ENCODE measurements at places on chromosomes 13 and 19.

DNA sequence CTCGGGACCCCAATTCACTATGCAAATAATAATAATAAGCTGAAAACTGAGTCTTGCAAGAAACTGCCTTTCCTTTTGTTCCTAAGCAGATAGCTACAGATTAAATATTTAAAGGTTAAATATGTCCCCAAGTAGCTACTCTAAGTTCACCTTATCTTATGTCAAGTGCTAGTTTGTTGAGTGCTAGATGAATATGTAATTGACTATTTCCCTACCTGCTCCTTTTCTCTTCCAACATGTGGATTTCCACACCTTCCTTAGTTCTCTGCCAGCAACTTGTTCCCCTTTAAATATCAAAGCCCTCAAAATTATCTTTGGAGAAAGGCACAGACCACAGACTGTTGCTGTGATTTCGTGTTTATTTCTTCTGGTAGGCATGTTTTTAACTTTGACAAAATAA lies 709.2 kb upstream of the SLITRK1 start:
- DNase-seq = no peak

DNA sequence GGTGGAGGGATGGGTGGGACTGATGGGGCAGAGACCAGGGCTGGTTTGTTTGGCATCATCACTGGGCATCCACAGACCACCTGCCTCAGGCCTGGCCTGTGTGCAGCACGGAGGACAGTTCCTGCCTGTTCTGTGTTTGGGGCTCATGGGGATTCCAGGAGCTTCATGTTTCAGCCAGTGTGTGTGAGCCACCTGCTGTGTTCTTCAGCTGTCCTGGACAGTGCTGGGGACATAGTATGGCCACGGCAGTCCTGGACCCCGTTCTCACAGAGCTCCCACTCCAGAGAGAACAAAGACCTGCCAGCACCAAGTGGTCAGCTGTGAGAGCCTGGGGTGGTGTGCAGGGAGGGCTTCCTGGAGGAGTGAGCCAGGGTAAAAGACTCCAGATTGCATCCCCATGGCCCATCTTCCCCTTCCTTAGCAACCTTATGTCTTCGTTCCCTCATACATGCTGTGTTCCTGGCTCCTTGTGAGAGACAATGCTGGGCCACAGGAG lies 2.0 kb upstream of the CCDC97 start:
- DNase-seq = no peak

GRCh38 chr19:41233748-41234240 lies 14.8 kb downstream of the AXL start:
- no peak for DNase-seq

DNA sequence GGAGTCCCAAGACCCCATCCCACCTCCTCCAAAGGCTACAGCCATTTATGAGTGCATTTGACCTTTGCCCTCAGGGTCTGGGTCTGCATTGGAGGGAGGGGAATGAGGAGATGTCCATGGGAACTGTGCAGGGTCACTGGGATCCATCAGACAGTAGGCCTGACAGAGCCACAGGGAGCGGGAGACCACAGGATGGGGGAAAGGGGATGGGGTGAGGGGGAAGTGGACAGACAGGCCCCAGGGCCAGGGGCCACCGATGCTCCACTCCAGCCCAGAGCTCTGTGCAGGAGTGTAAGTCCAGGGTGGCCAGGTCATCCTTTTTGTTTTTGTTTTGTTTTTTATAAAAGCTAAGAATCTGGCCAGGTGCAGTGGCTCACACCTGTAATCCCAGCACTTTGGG lies 82.5 kb downstream of the CHST8 start:
- no peak for DNase-seq

GRCh38 chr19:35373492-35373891 lies 2.6 kb downstream of the GPR42 start:
- no peak for DNase-seq

DNA sequence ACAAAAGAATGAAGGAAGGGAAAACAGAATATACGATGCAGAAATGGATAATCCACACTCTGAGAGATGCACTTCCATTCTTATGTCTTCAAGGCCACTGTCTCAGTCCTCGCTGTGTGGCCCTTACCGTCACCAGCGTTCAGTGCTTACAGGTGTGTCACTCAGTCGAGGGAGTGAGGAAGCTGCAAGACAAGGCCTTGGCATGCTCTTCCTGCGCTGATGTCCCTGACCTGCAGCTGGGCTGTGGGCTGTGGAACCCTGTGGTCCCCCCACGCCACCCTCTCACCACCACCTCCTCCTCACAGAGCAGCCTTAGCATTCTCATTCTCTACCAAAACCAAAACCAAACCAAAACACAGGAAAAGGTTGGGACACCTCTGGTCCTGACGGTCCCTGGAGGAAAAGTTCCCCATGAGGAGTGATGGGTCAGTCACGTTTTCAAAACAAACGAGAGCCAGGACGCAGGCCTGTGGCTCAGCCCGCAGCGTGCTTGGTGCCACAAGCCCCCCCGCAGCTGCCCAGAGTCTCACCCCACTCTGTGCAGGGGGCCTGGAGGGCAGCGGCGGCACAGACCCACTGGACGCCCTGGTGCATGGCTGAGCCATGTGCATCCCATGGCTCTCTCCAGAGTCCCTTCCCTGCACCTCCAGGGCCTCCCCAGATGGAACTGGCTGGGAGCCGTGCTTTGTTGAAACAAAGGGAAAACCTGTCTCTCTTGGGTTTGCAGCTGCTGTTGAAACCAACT lies 48.2 kb upstream of the GPR183 start:
- DNase-seq = no peak

DNA sequence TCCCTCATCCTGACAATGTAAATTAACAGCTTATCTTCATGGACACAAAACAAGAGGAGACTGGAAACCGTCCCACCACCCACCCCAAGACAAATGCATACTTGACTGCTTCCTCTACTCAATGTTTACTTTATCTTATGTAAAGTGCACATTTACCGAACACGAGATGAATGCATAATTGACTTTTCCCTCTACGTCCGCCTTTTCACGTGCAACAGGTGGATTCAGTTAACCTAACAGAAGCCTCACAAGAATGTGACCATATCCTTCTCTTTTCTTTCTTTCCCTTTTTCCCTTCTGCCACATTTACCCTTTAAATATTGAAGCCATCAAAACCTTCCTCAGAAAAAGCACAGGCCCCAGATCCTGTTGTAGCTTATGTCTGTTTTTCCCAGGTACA lies 468.0 kb downstream of the UQCRFS1 start:
- DNase-seq = no peak

DNA sequence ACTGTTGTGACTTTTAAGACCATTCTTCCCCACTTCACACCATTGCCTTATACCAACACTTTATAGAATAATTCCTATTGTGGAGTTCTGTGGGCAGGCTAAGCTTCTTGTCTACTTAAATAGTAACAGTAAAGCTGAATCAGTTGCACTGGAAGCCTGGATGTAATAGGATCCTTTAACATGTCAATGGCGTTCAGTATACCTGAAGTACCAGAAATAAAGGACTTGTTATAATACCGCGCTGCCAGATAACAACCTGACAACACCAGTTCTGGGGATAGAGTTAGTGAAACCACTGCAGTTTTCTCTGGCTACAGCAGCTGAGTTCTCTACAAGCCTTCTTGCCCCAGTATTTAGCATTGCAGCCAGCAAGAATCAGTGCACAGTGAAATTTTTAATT lies 52.0 kb upstream of the TNFRSF19 start:
- DNase-seq = no peak

DNA sequence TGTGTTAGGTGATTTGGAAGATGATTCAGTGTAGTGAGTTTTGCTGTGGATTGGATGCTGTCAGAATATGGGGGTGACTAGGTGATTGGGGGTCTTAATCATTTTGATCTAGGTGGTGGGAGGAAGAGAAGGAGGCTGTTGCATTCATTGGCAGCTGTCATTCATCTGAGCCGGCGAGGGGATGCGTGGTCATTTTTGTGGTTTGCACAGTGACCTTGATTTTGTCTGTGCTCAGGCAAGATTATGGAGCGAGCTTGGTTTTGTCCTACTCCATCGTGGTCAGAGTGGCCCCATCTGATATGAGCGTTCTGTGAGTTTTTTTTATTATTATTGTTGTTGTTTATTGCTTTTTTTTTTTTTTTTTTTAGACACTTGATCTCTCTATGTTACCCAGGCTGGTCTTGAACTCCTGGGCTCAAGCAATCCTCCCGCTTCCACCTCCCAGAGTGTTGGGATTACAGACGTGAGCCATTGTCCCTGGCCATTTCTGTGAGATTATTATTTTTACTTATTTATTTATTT lies 42.0 kb downstream of the SPTBN4 start:
- DNase-seq = no peak

- no peak for DNase-seq
Measured at GRCh38 chr19:1051791-1052190, 11.9 kb downstream of the ABCA7 start.

- no peak for DNase-seq
Measured at GRCh38 chr13:95289020-95289444, 12.2 kb downstream of the ABCC4 start.

DNA sequence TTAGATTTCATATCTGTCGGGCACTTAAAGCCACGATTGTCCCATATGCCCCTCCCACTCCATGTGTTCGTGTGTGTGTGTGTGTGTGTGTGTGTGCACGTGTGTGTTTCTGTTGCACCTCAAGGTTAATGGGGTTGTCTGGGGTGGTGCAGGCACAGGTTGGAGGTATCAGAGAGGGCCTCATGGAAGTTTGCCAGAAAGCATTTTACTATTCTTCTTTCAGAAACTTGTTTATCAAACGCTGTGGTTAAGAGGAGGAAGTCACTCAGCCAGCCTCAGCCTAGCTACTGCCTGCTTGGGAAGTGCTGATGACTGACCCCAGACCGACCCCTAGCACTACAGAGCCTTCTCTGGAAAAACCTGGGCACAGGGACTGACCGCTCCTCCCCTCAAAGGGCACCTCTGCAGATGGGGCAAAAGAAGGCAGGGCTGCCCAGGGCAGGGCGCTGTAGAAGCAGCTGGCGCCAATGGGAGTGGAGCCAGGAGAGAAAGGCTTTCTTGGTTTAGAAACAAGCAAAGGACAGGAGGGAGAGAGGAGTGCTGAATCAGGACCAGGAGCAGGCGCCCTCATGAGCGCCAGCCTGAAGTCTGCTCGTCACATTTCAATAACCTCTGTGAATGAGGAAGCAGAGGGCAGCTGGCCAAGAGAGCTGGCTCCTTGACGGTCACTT lies 3.9 kb downstream of the SIAH3 start:
- peak; percentile 6 for DNase-seq

- DNase-seq = no peak
Measured at GRCh38 chr19:1288833-1289685, 3.4 kb downstream of the EFNA2 start.

- no peak for DNase-seq
Measured at GRCh38 chr13:29140277-29140676, 320.1 kb downstream of the MTUS2 start.

- DNase-seq = no peak
Measured at GRCh38 chr19:15279326-15279904, 47.2 kb upstream of the EPHX3 start.

- no peak for DNase-seq
Measured at GRCh38 chr19:42272989-42273406, 3.9 kb downstream of the CIC start.

DNA sequence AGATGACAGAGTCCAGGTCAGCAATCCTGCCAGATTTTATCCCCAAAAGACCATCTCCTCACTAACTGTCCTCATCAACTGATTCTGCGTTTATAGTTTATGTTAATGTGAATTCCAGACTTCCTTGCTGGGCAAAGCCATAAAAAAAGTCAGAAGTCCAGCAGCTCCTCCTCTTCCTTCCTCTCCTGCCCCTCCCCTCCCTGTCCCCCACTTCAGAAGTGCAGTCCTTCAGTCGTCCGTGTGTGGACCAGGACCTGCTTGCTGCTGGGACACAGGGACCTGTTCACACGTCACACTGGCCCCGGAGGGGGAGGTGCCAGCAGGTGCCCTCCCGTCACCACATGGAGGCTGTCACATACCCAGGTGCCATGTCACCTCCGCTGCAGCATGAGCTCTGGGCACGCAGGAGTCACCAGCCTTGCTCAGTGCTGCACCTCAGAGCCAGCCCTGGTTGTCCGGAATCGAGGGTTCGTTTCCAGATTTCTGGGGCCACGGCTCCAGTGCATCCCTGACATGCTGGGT lies 4.0 kb upstream of the MCF2L start:
- no peak for DNase-seq

DNA sequence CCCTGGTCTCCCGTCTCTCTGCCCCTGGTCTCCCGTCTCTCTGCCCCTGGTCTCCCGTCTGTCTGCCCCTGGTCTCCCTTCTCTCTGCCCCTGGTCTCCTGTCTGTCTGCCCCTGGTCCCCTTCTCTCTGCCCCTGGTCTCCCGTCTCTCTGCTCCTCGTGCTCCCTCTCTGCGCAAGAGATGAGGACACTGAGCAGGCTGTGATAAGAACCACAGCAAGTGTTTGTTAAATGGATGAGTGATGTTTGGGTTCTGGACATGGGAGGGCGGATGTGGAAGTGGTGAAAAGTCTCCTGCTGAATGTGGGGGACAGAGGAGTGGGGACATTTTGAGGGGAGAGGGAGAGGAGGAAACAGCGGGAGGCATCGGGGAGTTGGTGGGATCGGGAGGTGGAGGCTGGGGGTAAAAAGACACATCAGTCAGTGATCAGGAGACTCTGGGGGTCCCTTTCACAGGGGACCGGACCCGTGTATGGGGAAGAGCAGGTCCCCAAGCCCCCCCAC lies 8.0 kb downstream of the NPAS1 start:
- no peak for DNase-seq

DNA sequence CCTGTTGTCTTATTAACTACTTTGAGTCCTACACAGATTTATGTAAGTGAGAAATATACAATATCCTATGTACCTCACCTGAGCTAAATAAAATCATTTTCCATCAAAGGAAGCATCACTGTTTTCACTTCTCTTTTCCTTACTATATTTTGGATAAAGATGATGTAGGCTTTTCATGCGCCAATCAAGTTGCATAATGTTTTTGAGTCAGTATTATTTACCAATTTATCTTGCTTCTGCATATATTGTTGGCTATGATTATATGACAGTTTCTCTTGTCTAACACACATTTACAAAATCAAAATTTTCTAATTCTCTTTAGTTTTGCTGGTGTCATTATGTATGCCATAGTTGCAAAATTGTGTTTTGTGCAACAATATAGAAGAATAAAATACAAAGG lies 67.9 kb upstream of the FRY start:
- DNase-seq = no peak

GRCh38 chr13:109627649-109628048 lies 158.7 kb downstream of the IRS2 start:
- no peak for DNase-seq

- no peak for DNase-seq
Measured at GRCh38 chr19:42568006-42568405, 26.7 kb downstream of the CEACAM8 start.

- no peak for DNase-seq
Measured at GRCh38 chr13:49610176-49610575, 18.1 kb upstream of the ARL11 start.

- no peak for DNase-seq
Measured at GRCh38 chr13:80245162-80245733, 95.7 kb downstream of the SPRY2 start.

DNA sequence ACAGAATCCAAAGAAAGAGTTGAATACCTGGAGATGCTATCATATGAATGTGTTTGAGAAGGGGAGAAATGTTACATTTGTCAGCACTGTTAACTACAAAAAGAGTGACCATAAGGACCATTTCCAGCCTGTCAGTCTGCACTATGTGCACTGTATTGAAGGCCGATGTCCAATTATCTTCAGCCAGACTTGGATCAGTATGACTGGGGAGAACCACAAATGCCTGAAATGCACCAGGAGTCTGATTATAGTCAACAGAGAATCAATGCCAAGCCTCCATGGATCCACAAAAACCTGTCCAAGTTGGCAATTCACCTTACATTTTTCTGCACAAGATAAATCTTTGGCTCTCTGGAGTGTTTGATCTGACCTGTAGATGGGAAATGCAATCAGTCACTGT lies 697.5 kb upstream of the SGCG start:
- DNase-seq = no peak

GRCh38 chr13:42895776-42896175 lies 96.3 kb downstream of the EPSTI1 start:
- DNase-seq = no peak

Measured in effector memory CD8-positive, alpha-beta T cell (primary cell).